ENCODE measurements at places on chromosomes 5 and 9. TPM values are rescaled to one million over a fixed set of nuclear protein-coding genes. Genes with fewer than 3 reads are reported as not detected.

The DRD1 gene
- 0.40 TPM for total RNA-seq

The GRHPR gene
- 102 TPM for total RNA-seq

The ABO gene
- 2.0 TPM for total RNA-seq

DNA sequence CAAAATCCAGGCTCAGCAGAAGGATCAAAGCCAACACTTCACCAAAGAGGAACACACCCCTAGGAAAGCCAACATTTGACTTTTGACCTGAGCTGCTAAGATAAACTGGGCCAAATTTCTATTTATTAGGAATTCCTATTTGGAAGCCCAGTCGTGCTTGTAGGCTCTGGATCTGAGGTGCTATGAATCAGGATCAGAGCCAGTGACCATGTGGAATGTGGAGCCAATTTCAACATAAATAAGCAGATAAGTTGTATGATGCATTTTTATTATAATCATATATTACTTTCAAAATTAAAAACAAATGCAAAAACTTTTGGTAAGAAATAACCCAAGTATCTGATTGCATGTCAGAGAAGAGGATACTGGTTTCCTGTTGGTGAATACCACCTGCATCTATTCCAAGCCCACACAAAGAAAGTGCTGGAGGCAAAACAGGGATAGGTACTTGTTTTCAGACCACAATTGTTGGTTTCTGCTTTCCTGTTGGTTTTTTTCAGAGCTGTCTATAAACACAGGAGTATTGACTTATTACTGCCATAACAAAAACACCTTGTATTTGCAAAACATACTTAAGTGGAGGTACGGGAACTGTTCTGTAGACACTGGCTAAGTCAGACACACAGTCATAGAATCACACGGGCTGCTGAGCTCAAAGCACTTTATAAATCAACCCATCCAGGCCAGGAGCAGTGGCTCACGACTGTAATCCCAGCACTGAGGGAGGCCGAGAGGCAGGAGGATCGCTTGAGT lies 52.8 kb downstream of the ARL15 start:
- peaks cover 4% of the 10 kb centered on the region for H3K4me1 ChIP-seq
- no peaks in the 10 kb centered on the region for H3K36me3 ChIP-seq
- no peak overlapping the region for H3K27ac ChIP-seq
- no peaks in the 10 kb centered on the region for H3K27me3 ChIP-seq

- H3K4me1 ChIP-seq, result peaks cover 11% of the 10 kb centered on the region
- no peak for DNase-seq
- no peak overlapping the region for H3K27ac ChIP-seq
- no peaks in the 10 kb centered on the region for H3K27me3 ChIP-seq
- H3K36me3 ChIP-seq, result peaks cover 6% of the 10 kb centered on the region
These were observed 174.0 kb downstream of the RAPGEF6 start for GRCh38 chr5:131460867-131461572.

DNA sequence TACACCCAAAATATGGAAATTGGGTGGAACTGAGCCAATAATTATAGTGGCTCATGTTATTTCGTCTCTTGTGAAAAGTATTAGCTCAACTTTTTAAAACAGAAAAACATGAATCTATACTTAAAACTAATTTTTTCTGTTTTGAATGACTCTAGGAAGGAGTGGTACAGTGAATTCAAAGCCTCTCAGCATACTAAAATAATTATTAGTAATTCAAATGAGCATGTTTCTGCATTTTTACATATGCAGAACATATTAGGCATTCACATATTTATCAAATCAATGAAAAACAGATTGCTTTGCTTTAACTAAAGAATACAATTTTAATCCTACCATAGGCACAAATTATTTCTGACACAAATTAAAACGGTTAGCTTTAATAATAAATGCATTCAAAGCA lies 54.3 kb downstream of the CSNK1A1 start:
- no peak overlapping the region for H3K27ac ChIP-seq
- H3K36me3 ChIP-seq, result peaks cover 29% of the 10 kb centered on the region
- no peaks in the 10 kb centered on the region for H3K27me3 ChIP-seq
- no peak for DNase-seq
- peaks cover 9% of the 10 kb centered on the region for H3K4me1 ChIP-seq

- no peaks in the 10 kb centered on the region for H3K36me3 ChIP-seq
- H3K4me3 ChIP-seq, result no peak overlapping the region
- no peak for DNase-seq
- H3K27me3 ChIP-seq, result peaks cover 59% of the 10 kb centered on the region
These were observed 41.2 kb upstream of the RAPGEF1 start for GRCh38 chr9:131781069-131781468.

- peaks cover 22% of the 10 kb centered on the region for H3K36me3 ChIP-seq
- DNase-seq, result no peak
- peaks cover 5% of the 10 kb centered on the region for H3K4me1 ChIP-seq
- H3K27ac ChIP-seq, result no peak overlapping the region
- H3K4me3 ChIP-seq, result no peak overlapping the region
- no peaks in the 10 kb centered on the region for H3K27me3 ChIP-seq
These were observed 92.7 kb downstream of the COL5A1 start for GRCh38 chr9:134734270-134734669.

All from mesothelial cell of epicardium (in vitro differentiated cells).